ENCODE measurements at places on chromosomes 6 and 20. TPM values are rescaled to one million over a fixed set of nuclear protein-coding genes. Genes with fewer than 3 reads are reported as not detected.

Gene SIGLEC1
- not detected for total RNA-seq

Gene BPIFA1
- total RNA-seq = not detected

Gene TCP11
- not detected for total RNA-seq

Gene OR2H1
- total RNA-seq = not detected

Gene SOBP
- total RNA-seq = 1.6 TPM

Gene PRR18
- not detected for total RNA-seq

Gene TAAR6
- not detected for total RNA-seq

Gene NINL
- total RNA-seq = 5.1 TPM

Gene SLX4IP
- total RNA-seq = 10.3 TPM

Gene ADGRF1
- total RNA-seq = 37.3 TPM

Gene KCNB1
- total RNA-seq = not detected

Data from M059J (cell line).